NCI-H1048 (cell line): ENCODE measurements at places on chromosomes 6 and 20.

GRCh38 chr6:144140867-144141266, 9.4 kb upstream of the STX11 start:
- DNase-seq, result no peak

- no peak for DNase-seq
Measured at GRCh38 chr6:13390658-13391057, 62.3 kb upstream of the TBC1D7 start.

- no peak for DNase-seq
Measured at GRCh38 chr20:58651559-58651945, 469 bp downstream of the STX16 start.

DNA sequence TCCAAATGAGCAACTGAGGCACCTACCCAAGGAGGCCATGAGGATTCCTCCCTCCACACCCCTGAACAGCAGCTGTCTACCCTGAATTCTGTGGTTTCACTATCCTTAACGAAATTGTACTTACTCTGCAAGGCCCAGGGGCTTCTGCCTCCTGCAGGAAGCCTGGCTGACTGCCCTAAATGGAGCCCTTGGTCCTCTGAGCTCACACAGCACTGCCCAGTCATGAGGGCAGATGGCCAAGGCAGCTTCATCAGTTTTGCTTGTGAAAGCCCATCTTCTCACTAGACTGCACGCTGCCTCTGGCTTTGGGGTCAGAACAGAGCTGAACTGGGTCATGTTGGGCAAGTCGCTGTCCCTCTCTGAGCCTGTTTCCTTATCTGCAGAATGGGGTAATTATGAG, 26.4 kb upstream of the SIRPA start:
- DNase-seq, result no peak

GRCh38 chr6:70133246-70133645, 169.6 kb downstream of the COL9A1 start:
- no peak for DNase-seq

DNA sequence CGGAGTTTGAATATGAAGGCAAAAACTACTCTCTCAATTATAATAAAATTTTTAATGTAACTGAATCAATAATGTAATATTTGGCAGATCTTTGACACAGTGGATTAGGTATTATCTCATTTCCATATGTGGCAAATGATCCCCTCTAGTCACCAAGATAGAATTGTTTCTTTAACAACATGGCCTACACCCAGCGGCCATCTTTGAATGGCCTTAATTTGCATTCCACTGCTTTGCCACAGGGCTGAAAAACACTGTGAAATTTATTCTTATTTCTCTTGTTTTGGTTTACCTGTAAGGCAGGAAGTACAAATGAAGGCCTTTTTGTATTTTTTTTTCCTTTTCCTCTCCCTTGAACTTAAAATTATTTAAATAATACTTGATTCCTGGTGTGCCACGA, 162.6 kb upstream of the SCGN start:
- no peak for DNase-seq

GRCh38 chr6:42704251-42704936, 18.0 kb downstream of the PRPH2 start:
- DNase-seq, result no peak

GRCh38 chr6:144896289-144896688, 611.2 kb downstream of the UTRN start:
- DNase-seq, result no peak

DNA sequence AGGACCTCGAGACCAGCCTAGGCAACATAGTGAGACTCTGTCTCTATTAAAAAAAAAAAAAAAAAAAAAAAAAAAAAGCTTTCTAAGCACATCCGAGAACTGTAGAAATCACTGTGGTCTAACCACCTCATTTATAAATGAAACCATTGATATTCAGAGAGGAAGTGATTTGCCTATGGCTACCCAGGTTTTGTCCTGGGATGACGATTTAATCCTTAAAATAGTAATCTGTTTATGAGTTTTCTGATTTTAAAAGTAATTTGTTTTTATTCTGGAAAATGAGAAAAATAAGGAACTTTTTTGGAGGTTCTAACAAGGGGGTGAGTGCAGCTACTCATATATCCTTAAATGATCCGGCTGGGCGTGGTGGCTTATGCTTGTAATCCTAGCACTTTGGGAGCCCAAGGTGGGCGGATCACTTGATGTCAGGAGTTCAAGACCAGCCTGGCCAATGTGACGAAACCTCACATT, 6.5 kb upstream of the BTN3A2 start:
- no peak for DNase-seq

DNA sequence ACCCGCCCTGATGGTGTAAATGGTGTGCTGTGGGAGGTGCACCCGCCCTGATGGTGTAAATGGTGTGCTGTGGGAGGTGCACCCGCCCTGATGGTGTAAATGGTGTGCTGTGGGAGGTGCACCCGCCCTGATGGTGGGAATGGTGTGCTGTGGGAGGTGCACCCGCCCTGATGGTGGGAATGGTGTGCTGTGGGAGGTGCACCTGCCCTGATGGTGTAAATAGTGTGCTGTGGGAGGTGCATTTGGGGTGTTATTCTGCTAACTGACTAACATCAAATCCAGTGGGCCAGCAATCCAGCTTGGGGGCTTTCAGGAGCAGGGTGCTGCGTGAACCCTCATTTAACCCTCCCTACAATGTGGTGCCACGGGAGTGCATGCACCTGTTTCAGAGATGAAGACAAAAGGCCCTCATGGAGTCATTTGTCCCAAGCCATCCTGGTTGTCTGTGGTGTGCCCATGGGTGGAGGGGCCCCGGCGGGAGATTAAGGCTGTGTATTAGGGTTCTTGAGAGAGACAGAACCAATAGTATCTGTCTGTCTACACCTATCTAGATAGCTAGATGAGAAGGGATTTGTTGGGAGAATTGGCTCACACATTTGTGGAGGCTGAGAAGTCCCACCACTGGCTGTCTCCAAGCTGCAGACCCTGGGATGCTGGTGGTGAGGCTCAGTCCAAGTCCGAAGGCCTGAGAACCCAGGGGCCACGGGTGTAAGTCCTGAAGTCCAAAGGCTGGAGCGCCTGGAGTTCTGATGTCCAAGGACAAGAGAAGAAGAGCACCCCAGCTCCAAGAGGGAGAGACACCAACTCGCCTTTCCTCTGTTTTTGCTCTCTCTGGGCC, 39.2 kb downstream of the TMEM242 start:
- no peak for DNase-seq
